Forelimb muscle (tissue), 1 donor: ENCODE measurements at places on chromosomes 6 and 20. TPM values are rescaled to one million over a fixed set of nuclear protein-coding genes. Genes with fewer than 3 reads are reported as not detected.

DNA sequence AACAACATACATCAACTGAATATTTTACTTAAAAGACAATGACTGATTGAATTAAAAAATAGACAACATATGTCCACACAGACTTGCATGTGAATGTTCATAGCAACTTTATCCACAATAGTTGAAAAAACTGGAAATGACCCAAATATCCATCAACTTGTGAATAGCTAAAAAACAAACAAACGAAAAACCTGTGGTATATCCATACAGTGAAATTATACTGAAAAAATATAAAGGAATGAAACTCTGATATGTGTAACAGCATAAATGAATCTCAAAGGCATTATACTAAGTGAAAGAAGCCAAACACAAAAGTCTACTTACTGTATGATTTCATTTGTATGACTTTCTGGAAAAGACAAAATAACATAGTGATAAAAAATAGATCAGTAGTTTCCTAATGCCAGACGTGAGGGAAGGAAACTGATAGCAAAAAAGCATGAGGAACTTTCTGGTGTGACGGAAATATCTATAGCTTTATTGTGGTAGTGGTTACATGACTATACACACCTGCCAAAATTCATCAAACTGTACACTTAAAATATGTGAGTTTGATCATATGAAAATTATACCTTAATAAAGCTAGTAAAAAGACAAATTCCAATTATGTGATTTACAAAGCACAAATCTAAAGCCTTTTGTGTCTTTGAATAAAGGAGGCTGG, 123.2 kb downstream of the BACH2 start:
- no peak for DNase-seq

DNA sequence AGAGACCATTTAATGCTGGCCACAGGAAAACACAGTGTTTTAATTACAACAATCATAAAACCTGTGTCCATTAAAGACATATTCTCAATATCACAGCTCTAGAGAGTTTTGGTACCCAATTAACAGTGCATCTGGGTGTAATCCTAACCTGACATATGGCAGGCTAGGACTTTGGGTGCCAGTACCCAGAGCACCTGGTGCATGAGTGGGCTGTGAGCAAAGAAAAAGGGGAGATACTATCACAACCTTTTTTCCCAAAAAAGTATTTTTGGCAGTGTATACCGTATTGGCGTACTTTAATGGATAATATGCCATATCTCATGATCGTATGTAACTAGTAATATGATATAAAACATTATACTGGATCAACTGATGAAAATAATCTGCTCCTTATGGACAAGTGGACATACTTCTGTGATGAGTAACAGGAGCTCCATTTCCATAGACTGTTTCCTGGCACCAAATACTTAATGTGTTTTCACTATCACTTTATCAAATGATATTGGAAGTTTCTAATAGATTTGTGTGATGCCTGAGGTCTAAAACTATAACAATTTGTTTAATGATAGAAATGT, 91.7 kb downstream of the COL19A1 start:
- DNase-seq, result no peak

MOXD1 gene
- 2.8 TPM for polyA plus RNA-seq

DNA sequence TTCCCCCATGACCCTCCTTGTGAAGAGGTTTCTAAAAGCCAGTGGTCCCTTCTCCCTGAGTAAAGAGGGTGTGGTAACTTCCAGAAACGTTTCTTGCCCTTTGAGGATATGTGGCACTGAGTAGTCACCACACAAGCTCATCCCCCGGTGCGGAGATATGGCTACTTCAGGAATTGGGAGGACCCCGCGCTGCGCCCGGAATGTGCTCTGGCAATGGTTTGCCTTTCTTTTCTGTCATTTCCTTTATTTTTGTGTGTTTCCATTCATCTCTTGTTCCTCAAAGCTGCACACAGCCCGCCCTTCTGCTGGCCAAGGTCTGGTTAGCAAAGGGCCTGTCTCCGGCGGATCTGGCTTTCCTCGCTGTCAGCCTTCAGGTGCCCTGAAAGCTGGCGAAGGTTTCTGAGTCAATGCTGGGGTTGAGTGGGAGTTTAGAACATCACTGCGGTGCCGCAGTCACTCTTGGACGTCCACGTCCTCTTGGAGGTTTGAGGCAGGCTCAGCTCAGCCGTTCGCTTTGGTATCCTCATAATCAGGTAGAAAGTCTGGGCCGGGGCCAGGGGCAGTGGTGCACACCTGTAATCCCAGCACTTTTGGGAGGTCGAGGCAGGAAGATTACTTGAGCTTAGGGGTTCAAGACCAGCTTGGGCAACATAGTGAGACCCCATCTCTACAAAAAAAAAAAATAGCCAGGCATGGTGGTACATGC, 67.2 kb downstream of the TCP11 start:
- no peak for DNase-seq

DNA sequence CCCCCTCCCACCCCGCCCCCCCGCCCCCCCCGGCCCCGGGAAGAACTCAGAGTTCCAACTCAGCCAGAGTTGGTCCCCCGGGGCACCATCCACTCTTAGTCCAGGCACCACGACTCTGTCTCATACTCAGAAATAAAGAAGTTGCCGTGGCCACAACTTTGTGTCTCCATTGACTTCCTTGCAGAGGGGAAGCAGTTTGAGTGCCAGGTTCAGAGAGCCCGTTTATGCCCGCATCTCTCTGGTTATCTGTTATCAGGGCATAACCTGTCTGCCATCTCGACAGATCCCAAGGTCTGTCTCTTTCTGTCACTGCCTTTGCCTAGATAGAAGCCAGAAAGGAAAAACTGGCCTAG, 605 bp downstream of the CDC5L start:
- DNase-seq, result no peak

GRCh38 chr20:62056377-62056776, 9.3 kb downstream of the TAF4 start:
- DNase-seq, result no peak

FERMT1 gene
- polyA plus RNA-seq, result 0.18 TPM

- DNase-seq, result no peak
Observed at GRCh38 chr20:62634330-62634967, 7.9 kb upstream of the SLCO4A1 start.

SLC17A3 gene
- not detected for polyA plus RNA-seq

DDO gene
- 0.95 TPM for polyA plus RNA-seq

DNA sequence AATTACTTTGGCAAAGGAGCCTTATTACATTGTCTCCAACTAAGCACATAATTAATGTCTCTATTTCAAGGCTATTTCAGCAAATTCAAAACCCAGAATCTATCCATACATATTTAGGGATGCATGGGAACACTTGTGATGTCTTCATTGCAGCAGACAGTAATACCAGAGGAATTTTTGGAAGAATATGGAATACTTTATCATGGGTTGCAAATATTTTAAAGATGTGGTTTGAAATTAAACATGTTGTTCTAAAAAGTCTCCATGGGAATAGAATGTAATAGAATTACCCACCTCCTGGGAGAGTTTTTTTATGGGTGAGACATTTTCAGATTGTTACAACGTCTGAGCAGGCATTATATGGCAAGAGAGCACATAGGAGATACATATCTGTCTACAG, 170.8 kb downstream of the KCNQ5 start:
- DNase-seq, result no peak

DNA sequence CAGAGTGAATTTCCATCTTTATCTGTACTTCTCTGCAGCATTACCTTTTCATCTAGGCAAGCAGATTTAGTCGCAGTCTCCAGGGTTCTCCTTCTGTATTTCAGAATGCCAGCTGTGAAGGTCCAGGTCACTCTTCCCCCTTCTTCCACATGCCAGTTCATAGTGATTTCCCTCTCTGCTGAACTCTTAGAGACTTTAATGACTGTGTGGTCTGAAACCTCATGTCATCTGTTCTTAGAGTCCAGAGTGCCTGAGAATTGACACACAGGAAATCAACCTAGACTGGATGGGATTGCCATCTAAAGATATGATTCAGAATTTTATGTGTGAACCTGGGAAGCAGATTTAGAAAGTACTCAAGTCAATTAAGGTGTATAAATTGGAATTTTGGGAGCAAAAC, 248.1 kb downstream of the TPBG start:
- DNase-seq, result no peak

CYP39A1 gene
- 1.3 TPM for polyA plus RNA-seq

TRIM10 gene
- 0.48 TPM for polyA plus RNA-seq

- DNase-seq, result no peak
Observed at GRCh38 chr6:7045746-7046145, 62.0 kb upstream of the RREB1 start.

- DNase-seq, result no peak
Observed at GRCh38 chr6:127402890-127403617, 56.1 kb downstream of the KIAA0408 start.

DNA sequence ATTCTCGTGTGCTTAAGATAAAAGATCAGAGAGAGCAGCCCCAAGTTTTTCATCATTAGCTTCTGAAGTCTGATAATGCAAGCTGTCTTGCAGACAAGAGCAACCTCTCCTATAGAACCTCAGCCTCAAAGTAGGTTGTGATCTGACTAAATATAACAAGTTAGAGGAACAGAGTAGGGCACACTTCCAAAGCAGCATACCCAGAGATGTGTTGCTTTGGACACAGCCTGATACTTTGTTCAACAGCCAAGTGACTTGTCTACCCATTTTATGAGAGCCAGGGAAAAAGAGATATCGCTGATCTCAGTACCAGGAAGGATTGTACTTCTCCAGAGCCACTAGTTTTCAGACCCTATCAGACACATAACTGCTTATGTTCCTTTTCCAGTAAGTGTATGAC, 44.2 kb upstream of the OPRM1 start:
- DNase-seq, result no peak

KIF25 gene
- 0.73 TPM for polyA plus RNA-seq

DNA sequence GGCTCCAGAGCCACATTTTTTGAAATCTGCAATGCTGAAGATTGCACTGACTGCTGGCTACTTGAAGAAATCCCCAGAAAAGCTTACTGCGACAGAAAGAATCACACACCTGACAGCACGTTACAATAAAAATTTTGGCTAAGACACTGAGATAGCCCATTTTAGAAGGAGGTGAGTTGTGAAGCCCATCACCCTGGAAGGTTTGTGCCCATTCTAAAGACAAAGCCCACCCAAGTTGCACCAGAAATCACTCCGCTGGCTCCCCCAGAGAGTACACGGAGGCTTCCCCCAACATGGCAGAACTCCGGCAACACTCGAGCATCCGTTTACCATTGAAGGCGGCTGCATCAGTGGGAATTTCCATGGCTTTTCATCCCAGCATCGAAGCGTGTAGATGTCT, 29.4 kb downstream of the LPA start:
- no peak for DNase-seq

- no peak for DNase-seq
Observed at GRCh38 chr6:30891816-30892538, 7.7 kb downstream of the DDR1 start.

- DNase-seq, result no peak
Observed at GRCh38 chr6:22575190-22575589, 5.8 kb downstream of the HDGFL1 start.

GRCh38 chr6:75970093-75970492, 102.4 kb downstream of the IMPG1 start:
- DNase-seq, result no peak

GRCh38 chr6:73525546-73526330, 4.9 kb upstream of the EEF1A1 start:
- no peak for DNase-seq

- peak; percentile 31 for DNase-seq
Observed at GRCh38 chr6:165086814-165087213, 222.6 kb downstream of the C6orf118 start.

GRCh38 chr6:7912736-7913517, 2.3 kb upstream of the TXNDC5 start:
- DNase-seq, result no peak

PI3 gene
- polyA plus RNA-seq, result not detected

- DNase-seq, result no peak
Observed at GRCh38 chr6:112522587-112522986, 175.5 kb downstream of the RFPL4B start.

GRIK2 gene
- polyA plus RNA-seq, result 1.3 TPM

DNA sequence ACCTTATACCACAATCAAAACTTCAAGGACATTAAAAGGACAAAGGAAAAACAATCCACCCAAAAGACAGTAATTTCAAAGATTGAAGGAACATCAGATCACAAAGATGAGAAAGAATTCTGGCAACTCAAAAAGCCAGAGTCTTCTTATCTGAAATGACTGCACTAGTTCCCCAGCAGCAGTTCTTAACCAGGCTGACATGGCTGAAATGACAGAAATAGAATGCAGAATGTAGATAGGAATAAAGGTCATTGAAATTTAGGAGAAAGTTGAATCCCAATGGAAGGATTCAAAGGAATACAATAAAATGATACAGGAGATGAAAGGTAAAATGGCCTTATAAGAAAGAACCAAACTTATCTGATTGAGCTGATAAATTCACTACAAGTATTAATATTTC, 231.4 kb downstream of the CD109 start:
- DNase-seq, result no peak

VSTM2L gene
- polyA plus RNA-seq, result 3.5 TPM

LTA gene
- 0.18 TPM for polyA plus RNA-seq

DNA sequence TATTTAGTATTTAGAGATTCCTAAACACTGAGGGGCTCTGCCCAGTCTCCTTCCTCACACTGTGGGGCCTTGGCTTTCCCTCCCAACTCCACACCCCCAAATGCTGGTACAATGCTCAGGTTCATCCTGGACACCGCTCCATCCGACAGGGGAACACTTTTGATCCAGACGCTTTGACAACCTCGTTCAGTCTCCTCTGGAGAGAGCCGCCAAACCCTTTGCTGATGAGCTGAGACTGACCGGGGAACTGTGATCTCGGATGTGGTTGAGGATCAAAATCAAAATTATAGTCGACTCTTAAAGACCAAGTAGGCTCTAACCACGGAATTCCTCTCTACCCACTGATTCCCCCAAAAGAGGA, 38.8 kb upstream of the HLA-E start:
- no peak for DNase-seq

TCF21 gene
- not detected for polyA plus RNA-seq

SUMO4 gene
- 0.53 TPM for polyA plus RNA-seq

GRCh38 chr6:1536526-1537429, 72.9 kb upstream of the FOXC1 start:
- DNase-seq, result no peak

- DNase-seq, result no peak
Observed at GRCh38 chr6:5936631-5937030, 70.1 kb downstream of the NRN1 start.

MLIP gene
- polyA plus RNA-seq, result 69.5 TPM

GRCh38 chr6:36752886-36753506, 55.4 kb downstream of the RAB44 start:
- no peak for DNase-seq

MUC22 gene
- polyA plus RNA-seq, result not detected

- DNase-seq, result no peak
Observed at GRCh38 chr20:9110916-9111432, 42.1 kb downstream of the PLCB4 start.
